ENCODE measurements at places on chromosomes 7 and 10.

- DNase-seq = no peak
These were observed 10.8 kb downstream of the KCNH2 start for GRCh38 chr7:150967349-150967748.

- no peak for DNase-seq
These were observed 76.8 kb downstream of the HIBADH start for GRCh38 chr7:27585781-27586447.

DNA sequence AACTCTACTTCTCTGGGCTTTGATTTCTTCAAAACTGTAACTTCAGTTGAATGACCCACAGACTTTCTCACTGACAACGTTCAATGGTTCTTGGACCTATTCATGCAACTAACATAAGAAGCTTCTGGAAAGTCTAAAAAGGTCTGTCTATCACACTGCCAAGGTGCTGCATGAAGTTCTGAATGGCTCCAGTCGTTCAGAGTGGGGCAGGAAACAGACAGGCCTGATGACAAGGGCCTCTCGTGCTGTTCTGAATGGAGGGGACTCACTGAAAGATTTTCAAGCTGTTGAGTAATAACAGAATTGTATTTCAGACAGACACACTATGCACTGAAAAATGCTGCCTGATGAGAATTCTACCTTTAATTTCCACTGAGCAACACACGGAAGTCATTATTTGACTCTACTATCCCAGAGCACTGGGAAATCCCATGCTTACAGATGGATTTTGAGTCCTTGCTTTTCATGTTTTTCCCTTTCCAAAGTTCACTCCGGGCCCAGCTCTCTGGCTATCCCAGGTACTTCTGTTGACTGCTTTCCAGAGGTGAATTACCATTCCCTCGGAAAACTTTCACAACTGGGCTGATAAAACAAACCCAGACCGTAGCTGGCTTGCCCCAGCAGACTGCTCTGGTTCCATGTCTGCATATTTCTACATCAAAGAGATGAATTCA is 204.9 kb upstream of the FRMD4A start:
- no peak for DNase-seq

GRCh38 chr7:116988363-116988989 is 35.2 kb downstream of the ST7 start:
- DNase-seq = no peak

DNA sequence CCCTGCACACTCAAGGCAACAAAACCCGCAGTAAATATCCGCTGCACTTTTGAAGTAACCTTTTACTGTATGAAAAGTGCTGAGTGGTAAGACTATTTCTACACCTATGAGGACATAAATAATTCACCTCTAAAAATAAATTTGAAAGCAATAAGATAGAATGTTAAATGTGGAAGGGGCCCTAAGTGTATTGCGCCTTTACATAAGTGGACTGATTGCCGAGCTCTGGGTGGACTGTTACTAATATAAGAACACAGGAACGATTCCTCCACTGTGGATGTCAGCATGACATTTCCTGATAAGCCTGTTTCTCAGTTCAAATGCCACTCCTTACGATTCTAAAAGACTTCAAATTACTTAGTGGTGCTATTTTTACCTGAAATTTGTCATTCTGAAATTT is 192.0 kb upstream of the PTN start:
- no peak for DNase-seq

DNA sequence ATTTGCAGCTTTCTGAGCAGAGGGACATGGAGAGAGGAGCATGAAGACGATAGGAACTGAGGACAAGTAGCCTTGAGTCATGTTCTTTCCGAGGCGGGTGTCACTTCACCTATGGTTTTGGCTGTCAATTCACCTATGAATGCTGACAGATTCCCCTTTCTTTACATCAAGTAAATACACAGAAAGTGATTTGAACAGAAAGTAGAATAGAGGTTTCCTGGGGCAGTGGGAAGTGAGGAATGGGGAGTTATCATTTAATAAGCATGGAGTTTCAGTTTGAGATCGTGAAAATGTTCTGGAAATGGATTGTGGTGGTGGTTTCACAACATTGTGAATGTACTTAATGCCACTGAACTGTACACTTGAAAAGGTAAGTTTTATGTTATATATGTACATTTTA is 138.4 kb upstream of the MDFIC start:
- no peak for DNase-seq

GRCh38 chr10:76045174-76045573 is 613.8 kb downstream of the LRMDA start:
- no peak for DNase-seq

DNA sequence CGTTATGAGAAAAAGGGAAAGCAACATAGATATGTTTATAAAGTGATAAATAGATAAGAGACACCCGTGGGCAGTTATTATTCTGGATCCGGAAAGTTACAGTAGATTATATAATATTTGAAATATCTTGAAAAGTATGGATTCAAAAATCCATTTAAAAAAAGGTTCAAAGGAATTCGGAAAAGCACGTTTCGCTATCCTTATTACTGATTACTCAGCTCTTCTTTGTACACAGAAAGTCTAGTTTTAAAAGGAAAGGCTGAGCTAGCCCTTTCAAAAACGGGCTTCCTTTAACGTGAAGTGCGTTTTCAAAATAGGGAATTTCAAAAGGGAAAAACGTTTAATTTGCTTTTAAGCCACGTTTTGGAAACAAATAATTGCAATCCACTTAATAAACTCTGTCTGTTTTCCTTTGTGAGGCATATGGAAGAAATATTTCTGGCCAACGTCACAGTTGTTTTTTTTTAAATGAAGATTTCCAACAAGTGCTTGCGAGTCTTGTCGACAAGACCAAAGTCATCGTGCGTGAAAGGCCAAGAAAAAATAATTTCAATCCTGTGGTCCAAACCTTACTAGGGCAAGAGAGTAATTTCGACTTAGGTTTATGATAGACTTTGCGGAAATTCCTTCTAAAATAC is 2.2 kb upstream of the SKIDA1 start:
- no peak for DNase-seq

DNA sequence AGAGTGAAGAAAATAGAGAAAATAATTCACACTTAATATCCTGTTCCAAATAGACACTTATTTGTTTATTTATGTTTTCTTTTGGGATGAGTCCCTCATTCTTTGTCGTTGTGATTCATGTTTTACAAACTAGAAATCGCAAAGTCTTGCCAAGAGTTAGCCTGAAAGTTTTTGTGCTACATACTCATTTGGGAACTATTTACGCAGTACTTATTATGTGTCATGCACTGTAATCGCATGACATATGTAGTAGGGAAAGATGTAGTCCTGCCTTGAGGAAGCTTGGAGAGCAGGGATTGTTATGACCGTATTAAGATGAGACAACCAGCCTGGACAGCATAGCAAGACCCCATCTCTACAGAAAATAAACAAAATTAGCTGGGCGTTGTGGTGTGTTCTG is 189.3 kb downstream of the ABCA13 start:
- no peak for DNase-seq

GRCh38 chr10:63651864-63652263 is 130.7 kb downstream of the REEP3 start:
- DNase-seq = no peak

- DNase-seq = no peak
These were observed 171.1 kb upstream of the FZD8 start for GRCh38 chr10:35813219-35813618.

GRCh38 chr7:37398403-37398802 is 50.3 kb downstream of the ELMO1 start:
- no peak for DNase-seq

DNA sequence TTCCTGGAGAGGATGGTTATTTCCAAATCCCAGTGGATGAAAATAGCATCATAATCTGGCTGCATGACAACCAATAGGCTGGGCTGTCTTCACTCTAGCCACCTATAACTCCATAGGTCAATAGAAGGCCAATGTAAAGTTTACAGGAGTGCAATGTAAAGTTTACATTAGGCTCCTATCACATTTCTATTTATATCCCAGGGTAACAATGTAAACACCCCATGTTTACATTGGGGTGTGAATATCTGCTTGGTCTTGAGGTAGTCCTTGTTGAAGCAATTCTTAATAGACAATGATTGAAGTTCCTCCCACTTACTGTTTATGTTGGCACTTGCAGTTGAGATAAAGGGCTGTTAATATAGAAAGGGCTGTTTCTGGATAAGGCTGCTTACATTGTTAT is 21.5 kb downstream of the CH25H start:
- no peak for DNase-seq

GRCh38 chr7:37825038-37825437 is 23.4 kb upstream of the NME8 start:
- DNase-seq = no peak

- no peak for DNase-seq
These were observed 160.9 kb downstream of the PLXDC2 start for GRCh38 chr10:19977097-19977521.

DNA sequence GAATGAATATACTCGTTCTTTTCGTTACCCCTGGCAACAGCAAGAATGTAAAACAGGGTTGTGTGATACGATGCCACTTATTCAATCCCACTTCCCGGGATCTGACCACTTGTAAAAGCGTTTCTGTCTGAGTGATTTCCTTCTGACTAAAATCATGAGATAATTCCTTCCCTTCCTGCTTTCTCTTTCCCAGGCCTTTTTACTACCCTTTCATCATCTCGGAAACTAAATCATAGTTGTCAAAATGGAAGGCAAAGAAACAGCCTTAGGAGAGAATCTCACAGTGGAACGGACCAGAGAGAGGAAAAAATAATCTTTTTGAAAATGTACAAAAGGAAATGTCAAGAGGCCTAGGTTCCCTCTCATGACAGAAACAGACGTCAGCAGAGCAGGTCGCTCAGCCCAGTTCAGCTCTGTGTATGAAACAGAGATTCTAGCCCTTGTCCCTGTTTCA is 29.8 kb downstream of the DIP2C start:
- no peak for DNase-seq

DNA sequence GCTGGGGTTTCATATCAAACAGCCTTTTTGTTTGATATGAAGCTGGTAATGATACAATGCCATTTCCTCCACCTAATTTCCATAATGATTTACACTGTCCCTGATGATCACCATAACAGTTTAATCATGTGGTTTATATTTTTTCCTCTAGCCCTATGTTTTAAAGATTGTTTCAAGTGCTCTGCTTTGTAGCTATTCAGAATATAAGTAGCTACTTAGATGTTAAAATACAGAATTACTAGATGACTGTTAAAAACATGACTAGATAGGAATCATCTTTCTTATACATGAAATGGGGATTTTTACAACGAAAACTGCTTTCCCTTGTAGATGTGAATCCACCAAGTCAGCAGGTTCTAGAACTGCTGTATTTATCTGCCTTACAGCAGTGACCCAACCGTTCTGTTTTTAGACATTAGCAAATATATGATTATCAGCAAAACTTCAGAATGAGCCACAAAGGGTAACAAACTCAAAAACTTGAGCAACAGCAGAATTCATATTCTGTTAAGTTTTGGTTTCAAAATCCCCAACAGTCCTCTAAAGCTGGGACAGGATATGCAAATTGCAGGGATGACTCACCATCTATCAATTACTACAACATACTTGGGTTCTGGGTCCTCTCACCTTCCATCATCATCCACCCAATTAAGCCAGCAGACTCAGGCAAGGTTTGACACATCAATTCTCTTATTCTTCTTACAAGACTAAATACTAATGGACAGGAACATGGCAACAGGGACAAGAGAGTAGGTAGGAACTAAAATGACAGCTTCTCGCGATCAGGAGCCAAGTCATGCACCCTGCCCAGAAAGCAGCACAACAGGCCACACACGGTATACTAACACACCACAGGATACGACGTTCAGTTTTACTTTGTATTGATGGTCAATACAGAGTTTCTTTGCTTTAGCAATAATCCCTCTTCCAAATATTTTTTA is 83.9 kb downstream of the PIP4K2A start:
- DNase-seq = no peak

- DNase-seq = no peak
These were observed 55.0 kb downstream of the PRTFDC1 start for GRCh38 chr10:24897326-24897926.

DNA sequence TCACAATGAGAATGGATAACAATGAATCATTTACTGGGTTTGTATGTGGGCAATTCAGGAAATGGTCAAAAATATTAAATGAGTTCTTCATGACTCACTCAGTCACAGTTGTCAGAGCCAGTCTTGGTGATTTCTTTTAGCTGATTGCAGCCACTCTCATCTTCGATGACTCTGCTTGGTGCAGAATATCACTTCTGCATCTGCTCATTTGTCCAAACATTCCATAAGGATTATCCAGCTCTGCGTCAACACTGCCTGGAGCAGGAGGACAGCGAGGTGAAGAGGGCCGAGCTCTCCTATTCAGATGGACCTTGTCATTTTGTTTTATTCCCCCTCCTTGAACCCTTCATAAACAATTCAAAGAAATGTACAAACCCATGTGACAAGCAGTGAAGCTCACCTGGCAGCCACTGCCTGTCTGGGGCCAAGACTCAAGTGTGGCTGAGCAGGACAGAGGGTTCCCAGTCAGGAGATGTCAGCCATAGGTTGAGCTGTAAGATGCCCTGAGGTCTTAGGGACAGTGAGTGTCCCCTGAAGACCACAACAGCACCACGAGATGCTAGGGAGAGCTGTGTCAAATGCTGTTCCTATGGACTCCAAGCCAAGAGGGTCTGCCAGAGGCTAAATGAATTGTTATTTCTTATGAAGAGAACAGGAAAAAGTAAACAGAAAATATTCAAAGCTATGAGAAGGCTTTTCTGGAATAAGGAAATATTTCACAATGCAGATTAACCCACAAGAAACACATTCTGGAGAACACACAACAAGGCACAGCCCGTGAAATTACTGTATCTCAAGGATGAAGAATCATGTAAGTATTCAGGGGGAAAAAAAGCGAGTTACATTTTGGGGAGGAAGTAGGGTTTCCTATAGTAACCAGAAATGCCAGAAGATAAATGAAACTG is 33.1 kb upstream of the EGFR start:
- DNase-seq = no peak

DNA sequence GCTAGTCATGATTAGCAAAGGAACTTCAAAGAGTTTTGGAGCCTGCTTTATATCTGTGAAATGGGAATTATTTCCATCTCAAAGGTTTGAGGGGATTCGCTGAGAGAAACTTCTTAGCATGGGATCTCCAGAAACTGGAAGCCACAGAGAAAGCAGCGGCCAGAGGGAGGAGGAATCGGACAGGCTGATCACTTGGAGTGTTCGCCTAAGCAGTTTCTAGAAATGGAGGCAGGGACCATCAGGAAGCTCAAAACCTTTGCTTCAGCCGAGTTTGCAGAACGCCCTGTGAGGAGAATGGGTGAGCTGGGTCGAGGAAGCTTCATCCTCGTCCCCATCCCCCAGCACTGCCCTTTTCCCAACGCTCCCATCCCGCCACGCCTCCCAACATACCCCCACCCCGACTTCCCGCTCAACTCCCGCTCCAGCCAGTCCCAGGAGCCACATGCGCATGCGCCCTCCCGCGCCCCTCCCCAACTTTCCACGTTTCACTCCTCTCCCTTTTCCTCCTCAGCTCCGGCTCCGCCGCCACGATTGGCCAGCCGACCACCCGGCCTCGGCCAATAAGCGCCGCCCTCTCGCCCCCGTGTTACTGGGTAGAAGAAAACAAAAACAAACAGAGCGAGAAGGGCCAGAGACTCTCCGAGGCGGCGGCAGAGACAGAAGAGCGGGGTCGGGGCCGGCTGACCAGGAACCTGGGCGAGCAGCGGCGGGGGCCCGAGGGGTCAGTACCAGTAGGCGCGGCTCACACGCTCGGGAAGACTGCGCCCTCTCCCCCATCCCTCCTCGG is at the start of gene PDCD4:
TSS of gene PDCD4 (plus strand) at position 631 of the 787 bp plus-strand sequence. CDS start 4,100 bp downstream, outside the sequence.
- DNase-seq = peak; percentile 91

Data from stimulated activated CD8-positive, alpha-beta memory T cell treated with anti-CD3 and anti-CD28 coated beads, Interleukin-7, amount 100 ng/mL, for 4 hours (primary cell).